ENCODE measurements at places on chromosomes 16 and 17.

DNA sequence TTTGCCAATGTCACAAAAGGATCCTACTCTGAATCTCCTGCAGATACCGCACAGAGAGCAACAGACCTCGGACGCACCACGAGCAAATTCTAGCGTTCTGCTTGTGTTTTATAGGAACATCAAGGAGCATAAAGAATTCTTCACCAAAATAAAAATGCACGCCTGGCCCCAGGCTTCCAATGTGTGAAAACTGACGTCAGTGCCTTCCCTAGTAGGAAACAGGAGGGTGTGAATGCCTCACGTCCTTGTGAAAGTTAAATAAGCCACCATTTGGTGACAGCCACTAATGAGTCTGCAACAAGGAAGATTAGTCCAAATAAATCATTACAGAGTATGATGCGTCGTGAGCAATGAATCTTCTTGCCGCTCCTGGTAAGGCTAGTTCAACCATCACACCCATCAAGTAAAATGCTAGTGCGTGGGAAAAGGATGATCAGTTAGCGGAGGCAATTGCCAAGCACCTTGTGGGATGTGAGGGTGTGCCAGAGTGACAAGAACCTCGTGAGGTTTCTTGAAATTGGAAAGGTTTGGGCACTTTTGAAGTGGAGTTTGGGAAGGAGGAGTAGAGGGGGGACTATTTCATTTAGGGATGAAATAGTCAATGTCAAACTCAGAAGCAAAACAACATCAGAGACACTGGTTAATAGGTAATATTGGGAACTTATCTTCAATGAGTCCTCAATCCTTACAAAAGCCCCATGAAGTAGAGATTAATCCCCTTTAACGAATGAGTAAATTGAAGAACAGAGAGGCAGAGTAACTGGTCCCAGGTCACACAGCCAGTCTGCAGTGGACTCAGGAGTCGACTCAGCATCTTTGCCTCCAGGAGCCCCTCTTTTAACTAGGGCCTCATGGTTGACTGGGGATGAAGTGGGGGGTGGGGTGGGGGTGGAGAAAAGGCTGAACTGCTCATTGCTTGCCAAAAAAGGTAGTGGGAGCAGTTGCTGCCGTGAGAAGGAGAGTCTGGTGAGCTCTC, 238.8 kb downstream of the SLC39A11 start:
- no peak for DNase-seq

DNA sequence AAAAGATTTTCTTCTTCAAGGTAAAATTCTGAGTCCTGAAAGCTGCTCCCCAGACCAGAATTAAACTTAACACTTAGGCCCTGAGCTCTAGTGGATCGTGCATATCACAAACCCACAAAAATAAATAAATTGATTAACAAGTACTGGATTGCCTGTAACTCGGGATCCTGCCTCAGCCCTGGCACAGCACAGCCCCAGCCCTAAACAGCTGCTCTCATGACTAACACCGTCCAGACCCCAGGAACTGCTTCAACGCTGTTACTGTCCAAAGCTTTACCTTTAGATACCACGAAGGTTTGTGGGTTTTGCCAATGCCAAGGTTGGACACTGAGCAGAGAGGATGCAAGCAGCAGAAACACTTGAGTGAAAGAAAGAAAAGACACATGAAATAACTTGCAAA, 172.5 kb downstream of the COPRS start:
- no peak for DNase-seq

GRCh38 chr16:85301231-85301630, 189.0 kb upstream of the CIBAR2 start:
- DNase-seq, result no peak

DNA sequence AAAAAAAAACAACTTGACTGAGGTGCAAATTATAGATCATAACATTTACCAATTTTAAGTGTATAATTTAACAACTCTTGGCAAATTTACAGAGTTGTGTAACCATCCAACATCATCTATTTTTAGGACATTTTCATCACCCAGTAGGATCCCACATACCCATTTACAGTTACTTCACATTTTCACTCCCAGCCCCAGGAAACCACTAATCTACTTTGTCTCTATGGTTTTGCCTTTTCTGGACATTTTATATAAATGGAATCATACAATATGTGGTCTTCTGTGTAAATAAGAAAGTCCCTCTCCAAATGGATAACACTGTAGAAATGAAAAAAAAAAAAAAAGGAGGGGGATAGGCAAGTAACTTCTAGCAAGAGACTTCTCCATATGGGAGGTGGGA, 26.1 kb upstream of the XYLT1 start:
- DNase-seq, result no peak

- DNase-seq, result no peak
Observed at GRCh38 chr17:69874175-69874670, 200.8 kb upstream of the KCNJ16 start.

DNA sequence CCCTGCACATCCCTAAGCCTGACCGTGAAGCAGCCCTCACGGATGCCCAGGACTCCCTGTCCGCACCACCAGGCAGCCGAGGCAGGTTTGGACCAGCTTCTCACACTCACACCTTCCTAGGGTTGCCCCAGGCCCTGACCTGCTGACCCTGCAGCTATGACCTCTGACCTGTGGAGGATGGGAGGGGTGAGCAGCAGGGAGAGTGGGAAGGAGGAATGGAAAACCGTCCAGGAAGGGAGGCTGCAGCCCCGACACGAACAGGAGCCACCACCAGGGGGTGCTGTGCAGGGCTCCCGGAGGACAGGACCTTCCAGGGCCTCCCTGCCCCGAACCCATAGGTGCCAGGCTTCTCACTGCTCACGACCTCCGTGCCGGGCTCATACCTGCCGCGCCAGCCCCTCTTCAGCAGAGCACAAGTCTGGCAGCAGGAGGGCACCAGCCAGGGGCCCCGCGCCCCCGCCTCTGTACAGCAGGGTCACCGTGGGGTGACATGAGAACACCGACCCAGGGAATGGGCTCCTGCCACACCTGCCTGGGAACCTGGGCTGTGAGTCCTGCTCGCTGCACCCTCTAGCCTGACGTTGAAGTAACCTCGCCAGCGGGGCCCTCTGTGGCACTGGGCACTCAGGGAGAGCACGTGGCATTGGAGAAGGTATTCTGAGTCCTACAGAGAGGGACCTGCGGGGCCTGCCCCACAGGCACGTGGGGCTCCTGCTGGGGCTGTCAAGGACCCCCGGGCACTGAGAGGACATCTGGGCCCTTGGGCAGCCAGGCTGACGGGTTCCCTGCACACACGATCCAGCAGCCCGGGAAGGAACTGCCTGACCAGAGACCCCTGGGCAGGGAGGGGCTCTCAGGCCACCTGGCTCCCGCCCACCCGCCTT, 37.6 kb downstream of the CTU2 start:
- DNase-seq, result peak; percentile 66

DNA sequence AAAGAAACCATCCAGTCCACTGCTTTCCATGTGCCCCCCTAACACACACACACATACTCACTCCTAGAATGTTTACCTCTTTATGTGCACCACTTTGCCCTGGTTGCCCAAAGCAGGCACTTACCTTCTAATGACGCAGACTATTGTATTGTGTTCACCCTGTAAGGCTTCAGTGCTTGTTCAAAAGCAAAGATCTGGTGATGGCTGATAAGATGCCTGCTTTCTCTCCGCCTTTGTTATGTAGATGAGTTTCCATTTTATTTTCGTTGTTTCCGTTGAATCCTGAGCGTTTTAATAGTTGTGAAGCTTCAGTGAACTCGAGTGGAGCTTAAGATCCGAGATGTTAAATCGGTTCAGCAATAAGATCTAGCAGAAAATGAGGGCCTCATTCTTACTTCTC, 452.7 kb downstream of the TMEM114 start:
- no peak for DNase-seq

DNA sequence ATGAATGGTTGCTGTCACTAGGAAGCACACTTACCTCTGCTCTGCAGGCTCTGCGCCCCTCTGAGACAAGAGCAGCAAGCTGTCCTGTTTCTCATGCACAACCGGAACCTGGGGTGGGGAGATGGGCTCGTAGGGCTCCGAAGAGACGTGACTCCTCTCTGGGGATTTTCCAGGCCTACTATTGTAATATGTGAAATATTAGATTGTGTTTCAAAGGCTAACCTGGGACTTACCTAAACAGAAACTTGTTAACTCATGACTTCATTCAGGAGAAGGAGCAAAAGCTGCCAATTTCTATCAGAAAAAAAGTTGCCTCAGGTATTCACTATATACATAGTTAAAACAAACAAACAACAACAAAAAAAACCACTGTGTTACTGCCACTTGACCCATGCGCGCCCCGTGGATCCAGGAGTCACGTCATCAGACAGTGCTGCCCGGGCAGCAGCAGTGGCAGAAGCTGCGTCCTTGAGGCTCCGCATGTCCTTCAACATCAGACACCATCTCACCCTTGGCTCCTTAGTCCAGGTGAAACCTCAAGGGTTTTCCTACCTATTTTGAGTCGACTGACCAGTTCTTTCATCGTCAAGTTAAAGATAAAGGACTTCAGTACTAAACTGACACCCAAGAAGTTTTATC, 49.3 kb downstream of the TTC19 start:
- no peak for DNase-seq

DNA sequence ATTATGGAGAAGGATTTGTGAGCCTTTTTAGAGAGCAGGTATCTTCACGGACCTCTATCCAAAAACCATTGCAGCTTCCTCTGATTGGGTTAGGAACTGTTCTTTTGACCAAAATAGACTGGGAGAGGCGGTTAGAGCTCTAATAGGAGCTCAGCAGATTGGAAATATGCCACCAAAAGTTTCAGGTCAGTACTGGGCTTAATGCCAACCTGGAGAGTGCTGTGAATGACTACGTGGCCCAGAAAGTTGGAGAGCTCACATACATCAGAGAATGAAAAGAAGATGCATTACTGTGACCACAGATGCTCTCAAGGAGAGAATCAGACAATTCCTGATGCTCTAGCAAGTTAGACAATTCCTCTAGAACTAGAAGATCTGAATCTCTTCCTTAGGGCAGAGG, 86.5 kb downstream of the ABCA8 start:
- no peak for DNase-seq

GRCh38 chr17:56149266-56150036, 3.8 kb upstream of the ANKFN1 start:
- DNase-seq, result no peak

Measured in activated T-helper 1 cell treated with anti-CD3 and anti-CD28 coated beads, Interleukin-2, amount 50 U/mL, for 16 hours (primary cell).